ENCODE measurements at places on chromosomes 16 and 17.

- DNase-seq, result no peak
Observed at GRCh38 chr17:43562679-43563599, 16.8 kb upstream of the ETV4 start.

DNA sequence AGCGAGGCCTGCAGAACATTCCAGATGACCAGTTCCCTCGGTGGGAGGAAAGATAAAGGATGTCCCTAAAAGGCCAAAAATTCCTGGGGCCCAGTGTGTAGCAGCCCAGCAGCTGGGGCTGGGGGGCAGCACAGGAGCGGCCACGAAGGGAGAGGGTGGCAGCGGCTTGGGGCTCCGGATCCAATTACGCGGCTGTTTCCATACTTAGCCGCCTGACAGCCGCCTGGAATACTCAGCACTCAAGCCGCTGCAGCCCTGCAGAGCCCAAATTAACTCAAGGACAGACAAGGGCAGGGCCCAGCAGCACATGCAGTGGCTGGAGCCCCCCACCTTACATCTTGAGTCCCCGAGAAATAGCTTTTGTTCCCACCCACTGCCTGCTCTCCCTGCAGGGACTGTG, 1.3 kb downstream of the SRL start:
- no peak for DNase-seq

GRCh38 chr16:88458039-88458772, 5.1 kb downstream of the ZFPM1 start:
- DNase-seq, result no peak

DNA sequence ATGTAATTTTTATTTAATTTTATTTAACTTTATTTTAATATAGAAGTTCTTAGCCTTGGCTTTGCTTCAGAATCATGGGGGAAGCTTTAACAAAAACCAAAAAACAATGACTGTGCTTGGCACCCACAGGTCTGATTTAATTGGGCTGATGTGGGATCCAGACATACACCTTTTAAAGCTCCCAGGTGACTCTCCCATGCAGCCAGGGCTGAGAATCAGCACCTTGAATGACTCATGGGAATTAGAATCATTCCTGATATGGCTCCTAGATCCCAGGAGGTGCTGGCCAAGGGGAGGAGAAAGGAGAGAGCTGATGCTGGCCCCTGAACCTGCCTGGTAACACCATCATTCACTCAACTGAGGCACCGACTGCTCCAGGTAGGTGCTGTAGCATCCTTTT, 240.7 kb downstream of the PARN start:
- DNase-seq, result no peak

DNA sequence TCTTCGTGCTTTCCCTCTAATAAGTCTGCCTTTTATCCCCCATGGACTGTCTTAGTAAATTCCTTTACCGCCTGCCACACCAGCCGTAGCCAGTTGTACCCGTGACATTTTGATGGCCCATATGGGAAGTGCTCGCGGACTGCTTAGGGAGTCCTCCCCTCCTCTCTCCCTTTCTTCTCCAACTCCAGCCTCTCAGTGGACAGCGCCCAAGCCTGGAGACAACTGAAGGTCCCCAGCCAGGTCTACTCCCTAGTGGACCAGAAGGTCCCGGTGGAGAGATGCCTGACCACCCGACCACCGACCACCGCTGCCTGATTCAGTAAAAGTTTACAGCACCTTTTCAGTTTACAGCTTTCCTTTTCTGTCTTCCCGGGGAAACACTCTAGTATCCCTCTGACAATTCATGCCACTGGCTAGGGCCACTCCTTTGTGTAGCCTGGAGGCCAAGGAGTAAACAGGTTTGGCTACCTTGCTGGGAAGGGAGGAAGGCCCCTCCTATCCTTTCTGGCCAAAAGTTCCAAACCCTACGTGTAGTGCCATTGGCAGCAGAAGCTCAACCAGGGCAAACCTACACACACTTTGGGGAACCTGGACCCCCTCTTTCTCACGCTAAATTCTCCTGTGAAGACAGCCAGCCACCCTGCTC, 18.0 kb downstream of the CTRB2 start:
- DNase-seq, result no peak

DNA sequence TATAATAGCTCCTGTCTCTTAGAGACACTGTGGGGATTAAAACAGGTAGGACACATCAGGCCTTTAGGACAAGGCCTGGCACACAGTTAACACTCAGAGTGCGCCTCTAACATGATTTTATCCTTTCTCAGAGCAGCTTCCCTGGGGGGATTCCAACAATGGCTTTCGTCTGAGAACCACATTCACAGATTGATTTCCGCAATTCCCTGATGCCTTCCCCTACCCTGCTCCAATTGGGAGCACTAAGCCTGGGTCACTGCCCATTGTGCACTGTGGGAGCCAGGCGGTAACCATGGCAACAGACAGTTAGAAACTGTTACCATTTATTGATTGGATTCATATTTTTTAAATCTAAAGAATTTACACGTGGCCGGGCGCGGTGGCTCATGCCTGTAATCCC, 5.9 kb upstream of the ALKBH5 start:
- DNase-seq, result no peak

- no peak for DNase-seq
Observed at GRCh38 chr17:78979780-78980623, at the start of gene LGALS3BP. Gene LGALS3BP, minus strand, starts transcription at chr17:78979923. Its CDS starts 2,732 bp downstream, at chr17:78977191.

DNA sequence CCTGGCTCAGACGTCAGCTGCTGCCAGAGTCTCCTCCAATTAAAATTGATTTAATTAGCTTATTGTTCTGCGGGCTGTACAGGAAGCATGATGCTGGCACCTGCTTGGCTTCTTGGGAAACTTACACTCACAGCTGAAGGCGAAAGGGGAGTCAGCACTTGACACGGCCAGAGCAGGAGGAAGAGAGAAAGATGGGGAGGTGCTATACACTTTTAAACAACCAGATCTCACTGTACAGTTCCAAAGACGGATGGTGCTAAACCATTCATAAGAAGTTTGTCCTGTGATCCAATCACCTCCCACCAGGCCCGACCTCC, 1.4 kb upstream of the PRDM7 start:
- DNase-seq, result no peak

- DNase-seq, result no peak
Observed at GRCh38 chr17:73533781-73534180, 110.5 kb downstream of the SDK2 start.

DNA sequence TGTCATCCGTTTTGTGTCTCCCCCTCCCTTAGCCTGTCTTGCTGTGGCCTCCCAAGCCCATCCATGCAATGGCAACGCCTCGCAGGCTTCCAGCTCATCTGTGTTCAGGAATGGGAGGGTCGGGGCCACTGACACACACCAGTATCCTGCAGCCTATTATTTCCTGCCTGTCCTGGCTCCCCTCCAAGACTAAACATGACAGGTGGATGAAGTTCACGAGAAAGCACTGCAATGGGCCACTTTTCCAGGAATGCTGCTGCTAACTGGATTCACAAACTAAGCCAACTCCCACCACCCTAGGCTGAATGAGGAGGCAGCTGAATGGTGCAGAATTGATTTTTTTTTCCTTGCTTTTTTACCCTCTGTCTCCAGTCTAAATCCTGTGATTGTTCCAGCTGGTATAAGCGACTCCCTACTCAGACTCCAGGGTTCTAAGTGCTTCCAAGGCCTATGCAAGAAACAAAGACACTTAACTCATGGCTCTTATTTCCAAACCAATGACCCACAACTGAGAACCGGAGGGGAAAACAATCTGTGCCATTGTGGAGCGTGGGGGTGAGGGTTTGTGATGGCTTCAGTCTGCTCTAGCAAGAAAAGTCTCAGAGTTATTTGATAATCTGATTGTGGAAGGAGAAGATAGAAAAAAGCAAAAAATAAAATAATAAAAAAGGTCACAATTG, 23.3 kb downstream of the TMEM100 start:
- DNase-seq, result no peak

GRCh38 chr16:14117051-14117450, 45.9 kb downstream of the MRTFB start:
- no peak for DNase-seq

DNA sequence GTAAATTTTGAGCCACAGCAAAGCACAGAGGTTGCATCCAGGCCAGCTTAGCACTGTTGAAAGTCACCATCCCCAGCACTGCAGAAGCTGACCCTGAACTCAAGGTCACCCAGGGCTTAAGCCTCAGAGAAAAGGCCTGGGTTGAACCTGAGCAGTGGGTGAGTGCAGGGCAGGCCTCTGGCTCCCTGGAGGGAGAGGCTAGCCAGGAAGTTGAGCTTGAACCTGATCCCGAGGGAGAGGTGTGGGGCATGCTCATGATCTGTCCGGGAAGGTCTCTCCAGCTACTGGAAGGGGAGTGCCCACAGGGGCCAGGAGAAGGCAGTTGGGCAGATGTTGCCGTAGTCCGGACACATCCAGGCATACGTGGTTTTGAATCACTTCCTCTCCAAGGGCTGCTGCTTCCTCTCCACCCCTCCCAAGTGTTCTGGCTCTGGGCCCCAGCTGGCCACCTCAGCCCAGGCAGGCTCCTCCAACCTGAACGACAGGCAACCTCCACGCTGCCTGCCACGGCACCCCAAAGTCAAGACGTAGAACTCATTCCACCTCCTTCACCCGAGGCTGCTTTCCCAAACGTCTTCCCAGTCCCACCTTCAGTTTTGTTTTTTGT, 18.4 kb downstream of the CARHSP1 start:
- DNase-seq, result no peak

DNA sequence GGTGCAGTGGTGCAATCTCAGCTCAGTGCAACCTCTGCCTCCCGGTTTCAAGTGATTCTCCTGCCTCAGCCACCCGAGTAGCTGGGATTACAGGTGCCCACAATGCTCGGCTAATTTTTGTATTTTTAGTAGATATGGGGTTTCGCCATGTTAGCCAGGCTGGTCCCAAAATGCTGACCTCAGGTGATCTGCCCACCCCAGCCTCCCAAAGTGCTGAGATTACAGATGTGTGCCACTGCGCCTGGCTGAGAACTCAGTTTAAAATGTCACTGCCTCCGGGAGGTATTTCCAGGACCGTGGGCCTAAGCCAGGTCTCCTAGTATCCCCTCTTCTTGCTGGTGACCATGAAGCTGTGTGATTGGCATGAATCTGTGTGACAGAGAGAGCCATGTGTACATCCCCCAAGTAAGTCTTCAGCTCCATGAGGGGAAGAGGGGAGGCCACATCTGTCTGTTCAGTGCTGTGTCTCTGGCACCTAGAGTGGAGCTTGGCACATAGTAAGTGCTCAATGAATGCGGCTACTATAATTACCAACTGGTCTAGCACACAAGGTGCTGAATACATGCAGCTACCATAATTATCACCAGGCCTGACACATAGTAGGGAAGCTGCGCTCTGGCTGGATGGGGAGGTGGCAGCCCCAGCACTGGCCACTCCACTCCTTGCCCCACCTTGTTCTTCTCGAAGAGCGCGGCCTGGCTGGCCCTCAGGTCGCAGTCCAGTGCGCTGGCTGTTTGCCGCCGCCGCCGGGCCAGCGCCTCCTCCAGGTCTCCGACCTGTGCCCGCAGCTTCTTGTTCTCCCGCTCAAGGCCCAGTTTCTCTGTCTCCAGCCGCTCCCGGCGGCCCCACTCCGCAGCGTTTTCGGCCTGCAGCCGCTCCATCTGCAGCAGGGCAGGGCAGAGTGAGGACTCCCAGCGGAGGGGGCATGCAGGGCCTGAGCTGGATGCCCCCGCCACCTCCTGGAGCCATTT, 18.7 kb downstream of the CCDC102A start:
- no peak for DNase-seq

DNA sequence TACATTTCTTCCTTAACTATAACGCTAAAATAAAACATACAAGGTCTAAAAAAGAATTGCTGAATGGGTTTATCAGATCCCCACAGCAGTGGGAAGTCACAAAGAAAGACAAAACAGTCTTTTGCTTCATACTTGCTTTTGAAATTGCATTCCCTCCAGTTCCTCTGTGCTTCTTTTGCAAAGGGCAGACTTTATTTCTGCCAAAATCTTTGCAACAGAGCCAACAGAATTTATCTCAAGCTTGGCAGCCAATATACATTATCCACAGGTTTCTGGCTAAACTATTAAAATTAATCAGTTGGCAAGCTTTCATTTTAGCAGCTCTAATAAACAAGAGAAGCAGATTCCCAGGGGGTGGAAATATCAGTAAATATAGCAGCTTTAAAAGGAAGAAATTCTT, 378.9 kb upstream of the CA10 start:
- no peak for DNase-seq

DNA sequence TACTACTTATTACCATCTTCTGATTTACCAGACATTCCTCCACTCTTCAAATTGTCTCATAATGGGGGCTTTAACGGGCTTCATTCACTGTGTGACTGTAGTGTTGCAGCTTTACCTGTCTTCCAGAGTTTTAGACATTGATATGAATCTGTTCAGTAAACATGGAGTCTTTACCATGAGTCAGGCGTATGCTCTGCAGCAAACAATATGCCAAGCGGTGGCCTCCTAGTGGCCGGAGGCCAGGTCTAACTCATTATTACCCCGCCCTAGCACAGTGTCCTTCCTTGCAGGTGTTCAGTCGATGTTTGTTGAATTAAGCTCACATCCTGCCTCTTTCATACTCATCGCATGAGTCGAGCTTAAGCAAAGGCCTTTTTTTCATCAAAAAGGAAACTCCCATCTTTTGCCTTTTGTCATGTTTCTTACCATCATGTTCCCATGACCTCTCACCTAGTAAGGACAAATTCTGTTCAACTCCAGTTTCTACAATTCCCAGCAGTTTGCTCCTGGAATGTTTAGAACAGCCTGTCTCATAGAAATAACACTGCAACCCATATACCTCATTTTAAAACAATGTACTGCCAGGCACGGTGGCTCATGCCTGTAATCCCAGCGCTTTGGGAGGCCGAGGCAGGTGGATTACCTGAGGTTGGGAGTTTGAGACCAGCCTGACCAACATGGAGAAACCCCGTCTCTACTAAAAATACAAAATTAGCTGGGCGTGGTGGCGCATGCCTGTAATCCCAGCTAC, 39.4 kb downstream of the TUBD1 start:
- no peak for DNase-seq

GRCh38 chr17:14428648-14429029, 127.8 kb downstream of the HS3ST3B1 start:
- no peak for DNase-seq

DNA sequence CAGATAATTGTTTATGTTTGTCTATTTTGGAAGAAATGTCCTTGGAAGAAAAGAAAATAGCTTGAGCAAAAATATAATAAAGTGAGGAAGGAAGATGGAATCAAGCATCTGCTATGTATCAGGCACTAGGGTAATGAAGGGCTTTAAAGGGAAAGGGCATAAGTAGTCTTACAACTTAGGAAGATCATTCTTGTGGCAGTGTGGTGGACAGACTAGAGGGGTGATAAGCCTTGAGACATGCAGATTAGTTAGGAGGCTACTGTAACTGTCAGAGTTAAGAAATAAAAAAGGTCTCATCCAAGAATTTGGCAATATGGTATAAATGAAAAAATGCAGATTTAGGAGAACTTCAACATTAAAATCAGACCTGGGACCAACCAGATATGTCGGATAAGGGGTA, 14.9 kb downstream of the FAM222B start:
- DNase-seq, result no peak
